ENCODE measurements at places on chromosomes 7 and 10.

GRCh38 chr10:8639486-8640185 lies 585.1 kb downstream of the GATA3 start:
- H3K27ac ChIP-seq, result no peak overlapping the region
- no peaks in the 10 kb centered on the region for H3K4me1 ChIP-seq
- H3K36me3 ChIP-seq, result no peaks in the 10 kb centered on the region

- DNase-seq, result no peak
- no peaks in the 10 kb centered on the region for H3K27me3 ChIP-seq
- no peak overlapping the region for H3K27ac ChIP-seq
Measured at GRCh38 chr10:97721871-97722780, 8.6 kb downstream of the MARVELD1 start.

- H3K4me3 ChIP-seq, result no peak overlapping the region
- H3K27ac ChIP-seq, result 0 out of 2 replicates have a peak overlapping the region, but pooled peaks have one; percentile 7
- H3K27me3 ChIP-seq, result no peaks in the 10 kb centered on the region
- peaks cover 21% of the 10 kb centered on the region for H3K4me1 ChIP-seq
- H3K36me3 ChIP-seq, result no peaks in the 10 kb centered on the region
Measured at GRCh38 chr7:22601812-22602565, 102.0 kb upstream of the STEAP1B start.

DNA sequence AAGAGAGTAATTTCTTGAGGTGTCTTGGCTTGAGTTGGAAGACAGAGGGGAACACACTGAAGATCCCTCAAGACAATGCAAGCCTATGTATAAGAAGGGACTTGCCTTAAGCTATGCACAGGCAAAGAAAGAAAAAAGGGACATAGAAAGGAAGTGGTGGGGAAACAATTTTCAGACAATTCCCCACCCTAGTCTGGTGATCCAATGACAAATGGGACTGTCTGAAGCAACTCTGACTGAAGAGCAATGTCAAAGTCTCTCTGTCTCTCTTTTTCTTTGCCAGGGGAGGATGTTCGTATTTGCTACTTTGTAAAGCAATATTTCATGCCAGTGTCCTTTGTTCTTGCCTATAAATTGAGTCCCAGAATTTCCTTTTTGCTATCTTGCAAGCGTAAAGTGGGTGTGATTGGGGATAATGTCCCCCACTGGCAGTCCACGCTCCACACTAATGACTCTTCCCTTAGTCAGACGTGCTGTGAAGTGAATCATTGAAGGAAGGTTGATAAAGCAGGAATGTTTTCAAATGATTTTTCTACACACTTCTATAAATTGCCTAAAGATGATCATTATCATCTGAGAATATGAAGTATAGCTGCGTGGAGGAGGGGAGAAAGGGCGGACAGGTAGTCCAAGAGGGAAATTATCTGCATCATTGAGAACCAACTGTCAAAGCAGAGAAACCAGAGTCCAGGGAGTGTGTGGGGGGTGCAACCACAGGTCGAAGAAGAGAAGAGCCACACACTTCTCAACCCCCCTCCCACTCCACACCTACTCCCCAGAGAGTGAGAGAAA lies 243.8 kb upstream of the ETV1 start:
- peaks cover 34% of the 10 kb centered on the region for H3K4me1 ChIP-seq
- H3K4me3 ChIP-seq, result peak overlapping the region; percentile 10
- no peak overlapping the region for H3K27ac ChIP-seq
- H3K27me3 ChIP-seq, result no peaks in the 10 kb centered on the region
- peak; percentile 76 for DNase-seq

DNA sequence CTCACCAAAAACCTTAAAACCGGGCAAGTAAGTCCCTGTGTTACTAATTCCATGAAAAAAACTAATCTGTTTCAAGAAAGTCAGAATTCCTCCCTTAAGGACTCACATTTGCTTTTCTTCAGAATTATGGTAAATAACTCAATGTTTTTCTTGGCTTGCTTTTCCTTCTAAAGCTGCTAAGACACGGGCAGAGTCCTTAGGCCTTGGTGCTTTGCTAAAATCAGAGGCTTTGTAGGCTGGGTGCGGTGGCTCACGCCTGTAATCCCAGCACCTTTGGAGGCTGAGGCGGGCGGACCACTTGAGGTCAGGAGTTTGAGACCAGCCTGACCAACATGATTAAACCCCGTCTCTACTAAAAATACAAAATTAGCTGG lies 32.0 kb downstream of the GNA12 start:
- no peak overlapping the region for H3K4me3 ChIP-seq
- DNase-seq, result no peak
- no peaks in the 10 kb centered on the region for H3K27me3 ChIP-seq
- peaks cover 15% of the 10 kb centered on the region for H3K4me1 ChIP-seq
- no peaks in the 10 kb centered on the region for H3K36me3 ChIP-seq
- H3K27ac ChIP-seq, result no peak overlapping the region

DNA sequence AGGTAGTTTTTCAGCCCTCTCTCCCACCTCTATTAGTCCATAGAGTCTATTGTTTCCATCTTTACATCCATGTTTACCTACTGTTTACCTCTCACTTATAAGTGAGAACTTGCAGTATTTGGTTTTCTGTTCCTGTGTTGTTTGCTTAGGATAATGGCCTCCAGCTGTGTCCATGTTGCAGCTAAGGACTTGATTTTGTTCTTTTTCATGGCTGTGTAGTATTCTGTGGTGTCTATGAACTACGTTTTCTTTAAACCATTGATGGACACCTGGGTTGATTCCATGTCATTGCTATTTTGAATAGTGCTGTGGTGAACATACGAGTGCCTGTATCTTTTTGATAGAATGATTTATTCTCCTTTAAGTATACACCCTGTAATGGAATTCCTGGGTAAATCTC lies 292.4 kb downstream of the PHF14 start:
- H3K4me3 ChIP-seq, result no peak overlapping the region
- DNase-seq, result no peak
- H3K27ac ChIP-seq, result no peak overlapping the region
- no peaks in the 10 kb centered on the region for H3K27me3 ChIP-seq
- no peaks in the 10 kb centered on the region for H3K36me3 ChIP-seq
- no peaks in the 10 kb centered on the region for H3K4me1 ChIP-seq

GRCh38 chr10:77416311-77417135 lies 221.1 kb downstream of the KCNMA1 start:
- peak overlapping the region; percentile 82 for H3K27ac ChIP-seq
- H3K4me3 ChIP-seq, result peak overlapping the region; percentile 29
- H3K4me1 ChIP-seq, result peaks cover 34% of the 10 kb centered on the region
- peak; percentile 94 for DNase-seq

DNA sequence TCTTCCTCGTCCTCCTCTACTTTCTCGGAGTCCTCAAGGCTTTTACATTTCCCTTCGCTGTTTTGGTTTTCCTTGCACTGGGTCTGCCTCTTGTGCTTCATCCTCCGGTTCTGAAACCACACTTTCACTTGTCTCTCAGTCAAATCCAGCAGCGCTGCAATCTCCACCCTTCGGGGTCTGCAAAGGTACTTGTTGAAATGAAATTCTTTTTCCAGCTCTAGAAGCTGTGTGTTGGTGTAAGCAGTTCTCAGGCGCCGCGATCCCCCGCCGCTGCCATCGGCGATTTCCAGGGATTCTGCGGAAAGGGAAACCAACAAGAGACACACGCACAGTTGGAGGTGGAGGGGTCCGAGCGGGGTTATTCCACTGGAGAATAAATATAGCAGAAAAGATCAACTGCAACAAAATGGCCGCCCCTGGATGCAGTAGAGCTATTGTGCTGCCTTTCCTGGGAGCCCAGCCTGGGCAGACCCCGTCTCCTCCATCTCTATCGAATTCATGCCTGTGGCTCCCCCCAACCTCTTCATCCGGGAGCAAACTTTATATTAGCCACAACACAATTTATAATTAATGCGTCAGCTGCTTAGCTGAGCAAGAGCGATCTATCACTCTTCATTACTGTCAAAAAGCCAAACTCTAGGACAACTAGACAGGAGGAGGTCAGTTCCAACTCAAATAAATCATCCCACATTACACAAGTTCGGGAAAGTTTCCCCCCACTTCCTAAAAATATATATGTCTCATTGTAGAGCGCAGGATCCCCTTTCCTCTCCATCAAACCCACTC lies 1.1 kb downstream of the HOXA2 start:
- peaks cover 8% of the 10 kb centered on the region for H3K4me1 ChIP-seq
- no peaks in the 10 kb centered on the region for H3K27me3 ChIP-seq
- H3K36me3 ChIP-seq, result peaks cover 18% of the 10 kb centered on the region
- H3K27ac ChIP-seq, result no peak overlapping the region
- DNase-seq, result no peak
- no peak overlapping the region for H3K4me3 ChIP-seq

DNA sequence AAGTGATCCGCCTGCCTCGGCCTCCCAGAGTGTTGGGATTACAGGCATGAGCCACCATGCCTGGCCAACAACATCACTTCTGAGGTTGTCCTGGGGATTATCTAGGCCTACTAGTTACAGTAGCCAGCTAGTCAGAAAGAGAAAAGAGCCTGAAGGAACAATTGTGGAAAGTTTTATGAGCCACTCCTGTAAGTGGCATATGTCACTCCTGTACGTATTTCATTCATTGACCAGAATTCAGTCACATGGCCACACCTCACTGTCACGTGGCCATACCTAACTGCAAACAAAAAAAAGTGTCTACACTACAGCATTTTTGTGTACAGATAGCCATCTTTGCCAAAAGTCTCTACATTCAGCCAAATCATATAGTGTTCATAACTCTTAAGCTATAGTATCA lies 85.7 kb downstream of the ANKIB1 start:
- no peaks in the 10 kb centered on the region for H3K4me1 ChIP-seq
- H3K27ac ChIP-seq, result no peak overlapping the region
- H3K4me3 ChIP-seq, result no peak overlapping the region
- DNase-seq, result no peak
- H3K36me3 ChIP-seq, result peaks cover 15% of the 10 kb centered on the region

- no peaks in the 10 kb centered on the region for H3K27me3 ChIP-seq
- peaks cover 11% of the 10 kb centered on the region for H3K36me3 ChIP-seq
- H3K27ac ChIP-seq, result no peak overlapping the region
- peak; percentile 2 for DNase-seq
Measured at GRCh38 chr10:94324609-94325233, 38.0 kb downstream of the NOC3L start.

Measured in GM23248 (cell line).